ENCODE measurements at places on chromosomes 1 and 21.

- DNase-seq, result no peak
These were observed 27.5 kb upstream of the SLAMF6 start for GRCh38 chr1:160550572-160551034.

- no peak for DNase-seq
These were observed 1.4 kb upstream of the PCSK9 start for GRCh38 chr1:55037733-55038551.

DNA sequence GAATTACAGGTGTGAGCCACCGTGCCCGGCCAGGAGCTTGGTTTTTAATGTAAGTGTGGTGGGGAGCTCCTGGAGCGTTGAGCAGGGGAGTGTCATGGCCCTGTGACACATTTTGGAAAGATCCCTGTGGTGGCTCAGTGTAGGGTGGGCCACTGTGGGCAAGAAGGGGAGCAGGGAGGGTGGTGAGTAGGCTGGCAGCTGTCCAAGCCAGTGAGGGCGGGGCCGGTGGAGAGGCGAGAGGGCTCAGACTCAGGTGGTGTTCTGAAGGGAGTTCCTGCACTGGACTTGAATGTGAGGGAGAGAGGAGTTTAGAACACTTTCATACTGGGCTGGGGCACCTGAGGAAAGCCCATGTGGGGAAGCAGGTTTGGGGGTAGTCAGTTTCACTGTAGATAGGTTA is 3.1 kb upstream of the EVA1B start:
- DNase-seq, result no peak

GRCh38 chr1:227790868-227791267 is 24.6 kb upstream of the PRSS38 start:
- DNase-seq, result no peak

DNA sequence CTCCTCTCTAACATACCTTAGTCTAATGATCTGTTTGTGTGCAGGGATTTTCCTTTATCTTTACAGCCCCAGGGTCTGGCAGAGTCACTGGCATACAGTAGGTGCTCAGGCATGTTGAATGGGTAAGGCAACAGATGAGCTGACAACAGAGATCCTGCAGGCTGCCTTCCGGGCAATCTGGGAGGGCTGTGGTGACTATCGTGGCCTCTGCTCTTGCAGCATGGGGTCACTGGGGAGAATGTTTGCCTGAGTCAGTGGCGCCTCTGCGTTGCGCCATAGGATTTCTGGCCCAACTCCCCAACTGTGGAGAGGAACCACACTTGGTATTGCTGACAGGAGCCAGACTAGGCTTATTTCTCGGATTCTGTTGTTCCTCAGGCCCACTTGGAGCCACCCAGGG is 93.8 kb downstream of the LAMC2 start:
- no peak for DNase-seq

DNA sequence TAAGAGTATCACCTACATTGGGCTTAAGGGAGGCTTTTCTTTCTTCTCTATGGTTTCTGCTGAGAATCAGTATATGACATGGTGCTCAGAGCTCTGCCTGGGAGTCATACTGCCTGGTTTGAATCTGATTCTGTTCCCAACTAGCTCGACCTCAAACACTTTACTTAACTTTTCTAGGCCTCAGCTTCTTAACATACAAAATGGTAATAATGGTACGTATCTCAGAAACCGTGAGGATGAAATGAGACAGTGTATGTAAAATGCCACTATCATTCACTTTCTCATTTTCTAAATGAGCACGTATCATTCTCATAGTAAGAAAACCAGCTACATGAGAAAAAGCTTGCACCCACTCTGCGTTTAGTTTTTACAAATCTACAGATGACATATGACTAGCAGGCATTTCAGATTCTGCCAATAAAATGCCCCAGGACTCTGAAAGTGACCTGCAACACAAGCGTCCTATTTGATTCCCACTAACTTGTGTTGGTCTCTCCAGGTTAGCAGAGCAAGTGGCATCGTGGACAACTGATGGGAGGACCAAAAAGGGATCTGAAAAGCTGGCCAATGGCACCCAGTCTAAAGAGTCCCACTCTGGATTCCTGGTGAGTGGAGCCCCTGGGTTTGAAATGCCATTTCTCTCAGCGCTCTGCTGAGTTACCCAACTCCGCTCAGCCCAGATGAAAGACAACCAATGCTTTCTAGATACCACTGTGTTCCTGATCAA is 6.1 kb downstream of the CTNNBIP1 start:
- DNase-seq, result no peak

DNA sequence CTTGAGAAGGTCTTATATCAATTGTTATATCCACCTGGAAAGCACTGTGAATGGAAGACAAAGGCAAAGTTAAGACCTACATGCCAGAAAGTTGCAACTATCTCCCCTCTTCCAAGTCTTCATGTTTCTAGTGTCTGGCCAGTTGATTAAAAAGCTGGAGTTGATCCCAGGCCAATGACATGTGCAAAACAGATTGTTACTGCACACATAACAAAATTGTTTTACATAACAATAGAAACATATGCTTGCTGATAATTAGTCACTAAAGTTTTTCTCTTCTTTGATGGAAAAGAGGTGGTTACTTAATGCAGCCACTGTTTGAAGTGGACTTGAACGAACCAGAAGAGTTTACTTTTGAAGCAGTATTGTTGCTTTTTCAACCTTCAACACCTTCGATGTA is 158.2 kb downstream of the TGFBR3 start:
- no peak for DNase-seq

DNA sequence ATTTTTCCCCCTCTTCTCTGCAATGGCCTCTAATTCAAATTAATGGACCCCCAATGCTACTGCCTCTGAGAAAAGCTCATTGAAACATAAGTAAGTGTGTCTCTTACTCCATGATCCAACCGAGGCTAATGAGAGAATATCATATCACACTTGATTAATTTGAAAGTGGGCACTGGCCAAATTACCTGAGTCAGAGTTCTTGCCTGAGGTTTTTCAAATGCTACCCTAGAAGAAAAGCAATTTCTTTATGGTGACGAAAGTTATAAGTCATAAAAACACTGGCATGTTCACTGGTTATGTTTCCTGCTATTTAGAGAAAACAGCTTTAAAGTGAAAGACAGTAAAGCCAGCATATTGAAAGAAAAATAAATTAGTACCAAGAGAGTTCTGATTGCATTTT is 368.8 kb upstream of the TMPRSS15 start:
- no peak for DNase-seq

DNA sequence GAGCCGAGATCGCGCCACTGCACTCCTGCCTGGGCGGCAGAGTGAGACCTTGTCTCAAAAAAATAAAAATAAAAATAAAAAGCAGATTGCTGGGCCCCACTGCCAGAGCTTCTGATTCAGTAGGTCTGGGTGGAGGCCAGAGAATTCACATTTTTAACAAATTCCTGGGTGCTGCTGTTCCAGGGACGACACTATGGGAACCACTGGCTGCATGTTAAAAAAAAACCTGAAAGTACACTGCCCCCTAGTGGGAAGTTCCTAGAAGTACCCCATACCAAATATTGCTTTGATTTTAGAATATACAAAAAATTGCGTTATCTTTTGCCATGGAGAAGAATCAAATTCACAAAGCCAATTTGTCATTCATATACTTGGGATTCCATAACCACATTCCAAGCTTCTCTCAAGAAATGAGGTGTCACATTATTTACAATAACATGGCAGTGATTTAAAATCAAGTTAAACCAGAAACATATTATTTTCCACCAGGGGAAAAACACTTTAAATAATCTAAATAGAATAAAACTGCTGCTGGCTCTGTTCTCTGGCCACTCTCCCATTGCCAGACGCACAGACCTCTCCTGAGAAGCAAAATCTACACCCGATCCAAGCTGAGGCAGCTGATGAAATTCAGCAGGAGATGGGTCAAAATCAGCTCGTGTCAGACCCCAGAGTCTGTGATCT is 27.4 kb downstream of the SYF2 start:
- DNase-seq, result no peak

DNA sequence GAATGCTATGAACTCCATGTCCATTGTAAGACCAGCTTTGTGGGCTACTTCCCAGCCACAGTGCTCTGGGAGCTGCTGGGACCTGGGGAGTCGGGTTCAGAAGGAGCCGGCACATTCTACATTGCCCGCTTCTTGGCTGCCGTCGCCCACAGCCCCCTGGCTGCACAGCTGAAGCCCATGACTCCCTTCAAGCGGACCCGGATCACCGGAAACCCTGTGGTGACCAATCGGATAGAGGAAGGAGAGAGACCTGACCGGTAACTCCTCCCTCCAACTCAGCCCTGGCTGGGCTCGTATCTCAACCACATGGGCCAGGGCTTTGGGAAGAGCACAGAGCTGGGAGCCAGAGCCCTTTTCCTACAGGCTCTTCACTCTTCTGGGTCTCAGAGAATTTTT is 15.4 kb downstream of the MOV10 start:
- no peak for DNase-seq

GRCh38 chr1:89757532-89757931 is 63.3 kb upstream of the LRRC8D start:
- DNase-seq, result no peak

DNA sequence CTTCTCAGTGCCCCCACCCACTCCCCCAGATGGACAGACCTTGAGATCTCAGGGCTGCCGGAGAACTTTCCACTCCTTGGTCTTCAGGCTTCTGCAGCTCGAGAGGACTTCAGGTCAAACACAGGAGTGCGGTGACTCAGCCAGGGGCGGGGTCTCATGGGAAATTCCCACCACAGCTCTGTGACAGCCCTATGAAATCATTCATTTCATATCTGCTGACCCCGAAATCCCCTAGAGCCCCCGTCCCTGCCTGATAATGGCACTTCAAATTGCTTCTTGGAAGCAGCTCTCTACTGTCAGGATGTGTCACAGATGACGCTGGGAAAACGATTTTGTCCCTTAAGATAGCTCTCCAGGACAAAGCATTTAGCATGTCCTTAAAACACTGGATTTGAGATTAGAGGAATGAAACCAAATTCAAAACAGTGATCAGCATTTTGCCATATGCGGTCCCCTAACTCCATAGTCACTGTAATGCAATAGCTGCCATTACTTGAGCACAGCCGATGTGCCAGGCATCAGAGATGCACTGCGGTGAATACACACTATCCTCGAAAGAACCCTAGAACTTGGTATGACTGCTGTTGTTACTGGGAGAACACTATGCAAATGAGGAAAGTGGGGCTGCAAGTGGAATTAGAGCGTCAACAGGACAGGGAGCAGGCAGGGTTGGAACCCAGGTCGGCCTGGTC is at the start of gene TNFRSF9:
TNFRSF9 (minus strand) TSS at position 95 of the 692 bp plus-strand sequence. CDS start 845 bp downstream, outside the sequence.
- no peak for DNase-seq

DNA sequence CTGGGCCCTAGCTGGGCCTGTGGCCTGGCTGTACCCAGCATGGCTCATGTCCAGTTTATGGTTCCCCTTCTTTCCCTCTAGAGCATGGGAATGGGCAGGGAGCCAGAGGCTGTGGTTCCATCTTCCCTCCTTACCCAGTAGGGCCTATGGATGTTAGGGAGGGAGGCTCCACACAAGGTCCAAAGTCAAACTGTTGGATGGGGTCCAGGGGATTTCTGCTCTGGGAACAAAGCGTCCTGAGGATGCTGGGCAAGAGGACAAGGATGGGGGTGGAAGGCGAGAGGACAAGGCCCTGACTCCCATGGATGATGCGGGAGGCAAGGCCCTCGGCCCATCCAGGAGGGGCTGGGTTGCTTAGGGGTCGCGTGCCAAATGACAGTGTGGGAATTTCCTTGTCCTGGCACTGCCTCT is 17.3 kb downstream of the CSF1 start:
- DNase-seq, result no peak

GRCh38 chr1:115052454-115053083 is 22.9 kb downstream of the TSHB start:
- peak; percentile 22 for DNase-seq

- no peak for DNase-seq
These were observed 261.4 kb upstream of the USP24 start for GRCh38 chr1:55476445-55477015.
